Activated CD4-positive, alpha-beta T cell treated with anti-CD3 and anti-CD28 coated beads for 4 hours (primary cell): ENCODE measurements at places on chromosomes 5 and 9.

GRCh38 chr5:130323804-130324454, 419.7 kb downstream of the CHSY3 start:
- DNase-seq: no peak

DNA sequence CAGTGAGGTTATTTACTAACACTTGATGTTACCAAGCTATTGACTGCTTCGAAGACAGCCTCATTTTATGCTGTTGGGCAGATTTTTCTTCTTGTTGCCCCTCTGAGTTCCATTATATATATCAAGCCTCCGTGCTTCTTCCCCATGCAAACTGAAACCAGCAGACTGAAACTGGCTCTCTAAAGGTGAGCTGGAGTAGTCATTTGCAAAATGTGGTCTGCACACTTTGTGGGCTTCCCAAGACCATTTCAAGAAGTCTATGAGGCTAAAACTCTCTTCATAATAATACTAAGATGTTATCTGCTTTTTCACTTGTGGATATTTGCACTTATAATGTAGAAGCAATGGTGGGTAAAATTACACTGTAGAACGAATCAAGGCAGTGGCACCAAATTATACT, 13.9 kb downstream of the SLC36A1 start:
- DNase-seq: no peak

DNA sequence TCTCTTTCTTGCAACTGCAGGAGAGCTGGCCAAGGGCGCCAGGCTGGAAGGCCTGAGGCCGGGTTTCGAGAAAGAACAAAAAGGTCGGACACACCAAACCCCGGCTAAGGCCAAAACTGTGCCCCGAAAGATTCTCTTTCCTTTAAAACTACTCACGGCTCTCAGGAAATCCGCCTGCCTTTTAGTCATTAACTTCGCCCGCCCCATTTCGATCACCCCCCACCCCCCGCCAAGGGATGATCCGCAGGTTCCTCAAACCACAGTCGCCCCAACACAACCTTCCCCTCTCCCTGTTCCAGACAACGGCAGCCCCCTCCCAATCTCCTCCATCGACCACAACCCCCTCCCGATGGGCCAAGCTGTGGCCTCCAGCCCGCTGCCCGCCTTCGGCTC, 536 bp downstream of the FEM1C start:
- DNase-seq: peak; percentile 50

DNA sequence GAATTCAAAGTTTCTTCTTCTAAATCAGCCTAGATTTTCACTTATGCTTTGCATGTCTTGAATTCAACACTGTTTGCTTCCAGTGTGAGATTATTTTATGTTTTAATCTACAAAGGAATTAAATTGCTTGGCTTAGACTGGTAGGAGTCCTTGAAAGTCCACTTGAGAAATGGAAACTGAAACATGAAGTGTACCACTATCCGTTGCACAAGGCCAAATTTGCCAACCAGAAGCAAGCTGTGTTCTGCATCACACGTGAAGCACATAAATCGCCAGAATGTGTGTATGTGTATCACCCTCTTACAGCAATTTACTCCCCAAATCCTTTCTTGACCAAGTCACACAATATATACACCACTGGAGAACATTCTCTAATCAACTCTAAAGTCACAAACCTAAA, 10.3 kb downstream of the SEMA6A start:
- no peak for DNase-seq

GRCh38 chr5:150658121-150658520, 2.9 kb upstream of the MYOZ3 start:
- no peak for DNase-seq

DNA sequence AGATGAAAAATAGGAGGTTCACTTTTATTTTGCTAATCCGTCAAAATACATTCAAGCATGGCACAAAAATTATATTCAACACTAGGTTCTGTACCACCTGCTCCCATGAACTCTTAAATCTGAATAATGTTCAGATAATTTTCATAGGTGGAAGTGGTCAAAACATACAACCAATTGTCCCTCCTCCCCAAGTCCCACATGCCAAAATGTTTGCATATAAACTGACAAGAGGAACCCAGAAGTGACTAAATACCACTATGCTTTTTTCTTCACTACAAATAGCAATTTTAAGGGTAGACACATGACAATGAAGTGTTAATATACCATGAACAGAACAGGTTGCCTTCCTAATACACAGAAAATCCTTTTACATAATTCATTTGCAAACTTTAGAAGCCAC, 3.7 kb downstream of the HNRNPA0 start:
- no peak for DNase-seq

GRCh38 chr5:180067986-180068385, 3.6 kb downstream of the RNF130 start:
- no peak for DNase-seq

GRCh38 chr9:35294556-35294955, 132.7 kb downstream of the UNC13B start:
- no peak for DNase-seq

DNA sequence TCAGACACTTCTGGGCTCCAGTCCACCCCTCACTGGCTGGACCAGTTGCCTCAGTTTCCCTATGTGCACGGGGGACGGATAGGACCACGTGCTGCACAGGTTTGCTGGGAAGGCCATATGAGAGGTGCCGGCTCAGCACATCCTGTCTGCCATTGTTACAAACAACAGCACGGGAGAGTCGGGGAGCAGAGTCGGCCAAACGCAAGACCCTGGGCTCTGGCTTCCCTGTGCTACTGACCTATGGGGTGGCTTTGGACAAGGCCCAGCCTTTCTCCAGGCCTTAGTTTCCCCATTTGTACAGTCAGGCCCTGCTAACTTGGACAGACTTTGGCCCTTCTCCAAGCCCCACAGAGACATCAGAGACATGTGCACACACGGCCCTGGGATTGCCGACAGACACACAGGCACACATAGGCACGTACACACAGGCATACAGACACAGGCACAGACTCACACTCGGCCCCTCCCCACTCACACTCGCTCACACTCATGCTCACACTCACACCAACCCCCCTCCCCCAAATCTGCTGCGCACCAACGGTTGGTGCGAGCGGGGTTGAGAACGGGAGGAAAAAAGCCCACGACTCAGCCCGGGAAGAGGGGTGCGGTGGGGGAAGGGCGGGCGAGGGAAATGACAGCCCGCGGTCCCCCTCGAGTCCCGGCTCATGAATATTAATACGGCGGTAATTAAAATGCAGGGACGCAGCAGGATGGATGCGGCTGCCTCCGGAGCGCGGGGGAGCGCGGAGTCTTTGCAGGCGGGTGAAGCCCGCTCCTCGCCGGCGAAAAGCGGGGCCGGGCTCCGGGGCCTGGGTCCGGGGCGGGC, 133.0 kb downstream of the C9orf50 start:
- DNase-seq: peak; percentile 68
